ENCODE measurements at places on chromosomes 3 and 15.
A peak's percentile ranks its signal among the peaks of the same experiment; 100 is the strongest.

DNA sequence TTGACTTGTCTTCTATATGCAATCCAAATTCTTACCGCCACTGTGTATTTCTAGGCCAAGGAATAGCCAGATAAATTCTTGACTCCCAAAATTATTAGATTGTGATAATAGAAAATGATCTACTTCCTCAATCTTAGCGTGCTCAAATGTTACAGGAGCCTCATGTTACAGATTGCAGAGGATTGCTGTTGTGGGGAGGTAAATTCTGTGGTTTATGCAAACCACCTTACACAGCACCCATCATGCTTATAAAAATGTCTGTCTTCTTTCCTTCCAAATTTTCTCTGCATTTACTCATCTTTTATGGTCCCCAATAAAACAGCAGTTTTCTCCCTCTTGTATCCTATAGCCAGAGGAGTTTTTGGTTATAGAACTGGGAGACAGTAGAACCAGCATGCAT, 420.2 kb upstream of the ROBO1 start:
- DNase-seq, result no peak

- no peak for DNase-seq
Observed at GRCh38 chr3:159902546-159903314, 85.9 kb upstream of the IL12A start.

GRCh38 chr3:16809993-16810392, 74.8 kb upstream of the PLCL2 start:
- DNase-seq, result no peak

- DNase-seq, result no peak
Observed at GRCh38 chr3:36942638-36943248, 2.1 kb downstream of the TRANK1 start.

DNA sequence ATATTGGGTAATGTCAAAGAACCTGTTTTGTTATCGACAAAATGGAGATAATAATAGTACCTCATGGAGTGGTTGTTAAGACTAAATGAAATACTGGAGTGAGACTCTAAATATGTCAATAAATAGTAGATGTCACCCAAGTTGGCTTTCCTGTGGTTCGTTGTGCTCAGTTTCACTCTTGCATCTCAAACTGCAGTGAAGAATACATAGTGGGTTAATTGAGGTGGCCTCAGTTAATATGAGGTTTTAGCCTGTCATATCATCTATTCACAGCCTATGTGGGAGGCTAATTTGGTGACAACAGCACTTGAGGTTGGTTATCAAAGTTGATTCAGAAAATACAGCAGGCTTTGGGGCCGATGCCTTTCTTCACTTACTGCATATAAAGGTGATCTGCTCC, 485.5 kb upstream of the SUCLG2 start:
- no peak for DNase-seq

DNA sequence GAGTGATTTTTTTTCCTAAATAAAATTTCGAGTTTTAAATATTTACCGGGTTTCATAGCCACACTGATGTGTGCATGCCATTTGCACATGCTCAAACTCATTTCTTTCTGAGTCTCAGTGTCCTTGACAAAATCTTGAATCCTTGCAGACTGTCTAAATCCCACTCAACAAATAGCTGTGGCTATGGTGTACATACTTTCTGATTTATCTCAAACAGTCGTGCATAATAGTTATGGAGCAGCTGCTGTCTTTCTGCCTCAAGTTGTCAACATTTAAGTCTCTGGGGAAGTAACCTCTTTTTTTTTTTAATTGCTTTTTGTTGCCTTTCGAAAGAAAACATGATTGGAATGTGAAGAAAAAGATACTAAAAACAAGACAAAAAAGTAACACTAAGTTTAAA, 52.8 kb upstream of the UTS2B start:
- DNase-seq, result no peak

DNA sequence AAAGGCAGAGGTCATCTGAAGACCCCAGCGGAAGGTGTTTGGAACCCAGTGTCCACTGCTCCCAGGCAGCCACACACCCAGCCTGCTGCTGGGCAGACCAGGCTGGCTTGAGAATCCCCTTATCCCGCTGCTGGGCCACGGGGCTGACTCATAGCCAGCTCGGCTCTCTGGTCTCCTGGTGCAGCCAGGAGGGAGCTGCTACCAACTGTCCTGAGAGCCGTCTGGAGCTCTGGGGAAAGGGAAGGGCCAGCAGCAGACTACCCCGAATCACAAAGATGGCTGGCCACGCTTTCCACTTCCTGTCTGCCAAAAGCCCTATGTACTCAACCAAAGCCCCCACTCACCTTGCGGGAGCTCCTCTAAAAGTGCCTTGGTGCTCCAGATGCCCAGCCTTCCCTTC, 38.3 kb downstream of the WHAMM start:
- no peak for DNase-seq

- no peak for DNase-seq
Observed at GRCh38 chr3:112817797-112818196, 28.9 kb downstream of the CD200R1L start.

- no peak for DNase-seq
Observed at GRCh38 chr15:37094333-37094914, 5.9 kb downstream of the MEIS2 start.

- DNase-seq, result peak; percentile 55
Observed at GRCh38 chr3:89533275-89533674, 425.9 kb downstream of the EPHA3 start.

- no peak for DNase-seq
Observed at GRCh38 chr3:176037636-176038035, 1159.6 kb downstream of the TBL1XR1 start.

GRCh38 chr15:31609906-31610305, 283.3 kb downstream of the KLF13 start:
- no peak for DNase-seq

DNA sequence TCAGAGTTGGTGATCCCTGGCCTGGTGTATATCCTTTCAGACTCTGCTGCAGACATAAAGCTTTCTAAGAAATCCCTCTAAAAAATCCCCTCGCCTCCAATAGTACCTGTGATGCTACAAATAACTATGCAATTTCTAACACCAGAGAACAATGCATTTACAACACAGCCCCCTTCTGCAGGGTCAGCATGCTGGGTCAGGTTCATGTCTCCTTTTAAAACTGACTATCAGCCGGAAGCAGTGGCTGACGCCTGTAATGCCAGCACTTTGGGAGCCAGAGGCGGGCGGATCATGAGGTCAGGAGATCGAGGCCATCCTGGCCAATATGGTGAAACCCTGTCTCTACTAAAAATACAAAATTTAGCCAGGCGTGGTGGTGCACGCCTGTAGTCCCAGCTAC, 77.0 kb upstream of the SPATA12 start:
- DNase-seq, result no peak

- DNase-seq, result no peak
Observed at GRCh38 chr3:122892118-122892960, 97.5 kb downstream of the SLC49A4 start.

GRCh38 chr3:179297971-179298725, 24.7 kb upstream of the ZNF639 start:
- DNase-seq, result peak; percentile 45

- DNase-seq, result peak; percentile 72
Observed at GRCh38 chr15:72599855-72600464, 54.5 kb upstream of the GOLGA6B start.

DNA sequence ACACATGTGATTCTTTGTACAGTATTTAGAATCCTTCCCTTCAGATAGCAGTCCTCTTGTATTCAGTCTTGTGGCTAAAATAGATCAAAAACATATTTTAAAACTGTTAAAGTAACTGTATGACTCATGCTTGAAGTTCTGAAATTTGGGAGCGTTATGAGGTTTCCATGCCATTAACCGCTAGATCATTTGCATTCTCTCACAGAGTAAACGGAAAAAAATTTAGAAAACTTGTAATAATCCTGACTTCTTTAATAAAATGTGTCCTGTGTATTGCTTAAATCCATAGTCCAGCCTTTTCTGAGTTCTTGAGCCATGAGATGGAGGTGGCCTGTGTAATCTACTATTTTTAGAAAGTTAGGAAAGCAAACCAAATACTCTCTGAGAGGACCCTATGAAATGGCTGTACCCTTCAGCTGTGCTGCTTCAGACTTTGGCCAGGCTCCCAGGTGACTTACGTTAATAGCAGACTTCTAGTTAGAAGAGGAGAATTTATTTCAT, 33.8 kb downstream of the MBNL1 start:
- DNase-seq, result peak; percentile 11

- peak; percentile 73 for DNase-seq
Observed at GRCh38 chr15:76190751-76191538, 120.3 kb downstream of the ETFA start.

DNA sequence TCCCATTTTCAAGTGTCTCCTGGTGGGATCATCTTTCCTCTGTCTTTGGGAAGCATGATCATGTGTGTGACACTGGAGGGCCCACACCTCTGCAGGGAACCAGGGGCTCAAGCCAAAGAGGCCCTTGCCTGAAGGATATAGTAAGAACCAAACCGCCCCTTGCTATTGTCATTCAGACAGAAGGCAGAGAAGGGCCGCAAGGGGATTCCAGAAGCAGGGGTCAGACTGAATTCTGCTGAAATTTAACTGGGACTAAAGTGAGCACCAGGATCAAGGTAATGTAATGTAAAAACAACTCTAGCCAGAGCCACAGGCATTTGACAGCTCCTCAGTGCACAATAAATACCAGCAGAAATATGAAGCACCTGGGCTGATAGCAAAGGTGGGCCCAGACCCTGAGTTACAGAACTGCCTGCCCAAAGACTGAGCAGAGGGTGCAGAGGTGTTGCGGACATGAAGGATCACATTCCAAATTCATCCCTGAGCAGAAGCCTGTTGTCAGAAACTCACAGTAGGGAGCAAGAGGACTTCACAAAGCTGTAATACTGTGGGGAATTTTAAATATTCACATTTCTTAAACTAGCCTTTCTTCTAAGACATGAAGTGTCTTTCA, 46.0 kb upstream of the RASGRF1 start:
- DNase-seq, result no peak

DNA sequence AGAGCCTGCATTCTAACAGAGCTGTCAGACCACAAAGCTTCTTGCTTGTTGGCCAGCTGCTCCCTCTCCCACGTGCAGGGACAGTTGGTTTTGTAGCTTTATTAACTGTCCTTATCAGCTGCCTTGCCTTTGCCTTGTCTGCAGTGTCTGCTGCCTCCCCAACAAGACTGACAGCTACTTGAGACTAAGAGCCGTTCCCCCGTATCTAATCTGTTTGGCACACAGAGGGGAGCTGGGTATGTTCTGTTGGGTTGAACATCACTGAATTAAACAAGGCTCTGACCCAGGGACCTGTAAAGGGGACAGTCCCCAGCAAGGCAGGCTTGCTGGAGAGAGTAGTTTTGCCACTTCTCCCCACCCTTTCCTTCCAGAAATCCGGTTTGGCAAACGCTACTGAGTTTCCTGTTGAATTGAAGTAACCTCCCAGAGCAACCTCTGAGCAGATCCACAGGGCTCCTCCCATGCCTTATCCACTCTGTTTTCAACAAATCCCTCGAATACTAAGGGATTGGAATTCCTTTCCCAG, 116.1 kb downstream of the ANP32A start:
- DNase-seq, result no peak

GRCh38 chr3:40504636-40505430, 1.0 kb upstream of the ZNF620 start:
- DNase-seq, result peak; percentile 84

DNA sequence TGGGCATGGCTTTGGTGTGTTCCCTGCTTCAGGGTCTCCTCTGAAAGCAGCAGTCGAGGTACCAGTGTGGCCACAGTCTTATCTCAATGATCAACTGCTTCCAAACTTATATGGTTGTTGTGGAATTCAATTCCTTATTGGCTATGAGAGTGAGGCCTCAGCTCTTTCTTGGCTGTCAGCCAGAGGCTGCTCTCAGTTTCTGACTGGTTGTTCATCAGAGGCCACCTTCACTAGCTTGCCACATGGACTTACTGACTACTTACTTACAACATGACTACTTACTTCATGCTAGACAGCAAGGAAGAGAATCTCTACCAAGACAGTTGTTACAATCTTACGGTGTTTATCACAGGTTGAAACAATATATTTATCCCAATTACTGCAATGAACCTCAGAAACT, 789.2 kb downstream of the DIPK2A start:
- DNase-seq, result no peak

GRCh38 chr3:196974661-196975060, 6.0 kb upstream of the PIGZ start:
- no peak for DNase-seq

DNA sequence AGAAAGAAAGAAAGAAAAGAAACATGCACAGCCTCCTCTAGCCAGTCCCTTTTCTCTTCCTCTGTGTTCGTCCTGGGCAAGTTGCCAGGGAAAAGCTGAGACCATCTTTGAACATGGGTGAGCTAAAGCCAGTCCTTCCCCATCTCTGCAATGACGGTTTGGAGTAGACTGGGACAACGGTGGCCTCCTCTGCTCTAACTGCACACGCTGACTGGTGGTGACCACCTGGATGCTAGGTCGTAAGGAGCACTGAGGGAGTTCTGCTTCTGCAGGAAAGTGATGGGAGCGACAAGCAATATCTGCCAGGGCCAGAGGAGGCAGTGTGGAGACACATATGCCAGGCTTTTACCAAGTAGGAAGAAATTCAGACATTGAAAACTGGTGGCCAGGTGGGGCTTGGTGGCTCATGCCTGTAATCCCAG, 111.7 kb downstream of the NUP210 start:
- DNase-seq, result peak; percentile 78

DNA sequence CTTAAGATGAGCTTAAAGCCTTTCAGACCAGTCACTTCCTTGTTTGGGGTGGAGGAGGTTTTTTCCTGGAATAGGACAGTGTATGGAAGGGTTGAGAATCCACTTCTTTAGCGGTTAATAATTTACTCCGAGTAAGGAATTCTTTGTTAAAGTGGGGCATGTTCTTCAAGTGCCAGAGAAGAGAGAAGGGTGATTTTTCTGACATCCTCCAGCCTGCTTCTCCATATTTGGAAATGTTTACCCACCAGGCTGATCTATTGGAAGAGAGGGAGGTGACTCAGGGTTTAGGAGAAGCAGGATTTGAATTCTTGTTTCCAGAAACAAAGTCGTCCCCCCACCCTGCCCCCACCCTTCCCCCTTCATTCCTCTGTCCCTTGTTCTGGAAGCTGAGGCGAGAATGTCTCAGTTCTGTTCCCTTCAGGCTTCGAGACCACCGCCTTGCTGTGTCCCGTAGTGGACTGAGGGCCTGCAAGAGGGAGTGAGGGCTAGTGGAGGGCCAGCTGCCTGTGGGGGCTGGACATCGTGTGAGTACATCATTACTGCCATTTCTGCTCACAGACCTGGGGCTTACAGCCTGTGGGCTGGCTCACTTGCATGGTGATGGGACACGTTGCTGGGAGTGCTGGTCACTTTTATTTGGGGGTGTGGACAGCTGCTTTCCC, 58.5 kb downstream of the LPP start:
- DNase-seq, result no peak

DNA sequence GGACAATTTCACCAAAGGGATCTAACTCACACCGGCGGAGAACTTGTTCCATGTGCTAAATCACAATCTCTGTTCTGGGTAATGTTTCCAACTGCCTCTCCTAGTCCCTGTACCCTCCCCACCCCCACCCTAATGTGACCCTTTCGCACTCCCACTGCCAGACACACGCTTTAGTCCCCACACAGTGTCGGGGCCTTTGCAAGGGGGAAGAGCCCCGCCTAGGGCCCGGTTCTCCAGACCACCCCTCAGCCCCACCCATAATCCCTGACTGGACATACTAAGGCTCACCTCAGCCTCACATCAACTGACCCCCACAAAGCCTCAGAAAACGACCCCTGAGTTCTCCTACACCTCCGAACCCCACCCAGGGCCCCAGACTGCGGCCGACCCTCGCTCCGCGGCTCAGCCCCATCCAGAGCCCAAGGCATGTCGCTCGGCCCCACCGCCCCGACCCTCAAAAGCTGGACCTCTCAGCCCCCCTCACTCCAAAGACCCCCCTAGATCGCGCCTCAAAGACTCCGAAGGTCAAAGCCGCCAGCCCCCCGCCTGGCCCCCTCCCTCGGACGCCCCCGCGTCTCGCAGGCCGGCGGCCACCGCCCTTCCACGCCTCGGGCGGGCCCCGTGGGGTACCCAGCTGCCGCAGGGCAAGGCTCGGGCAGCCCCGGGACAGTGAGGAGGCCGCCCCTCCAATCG, 72.0 kb upstream of the MAP4 start:
- peak; percentile 26 for DNase-seq

All from SK-MEL-5 (cell line).